ENCODE measurements at places on chromosomes 1 and 21.

DNA sequence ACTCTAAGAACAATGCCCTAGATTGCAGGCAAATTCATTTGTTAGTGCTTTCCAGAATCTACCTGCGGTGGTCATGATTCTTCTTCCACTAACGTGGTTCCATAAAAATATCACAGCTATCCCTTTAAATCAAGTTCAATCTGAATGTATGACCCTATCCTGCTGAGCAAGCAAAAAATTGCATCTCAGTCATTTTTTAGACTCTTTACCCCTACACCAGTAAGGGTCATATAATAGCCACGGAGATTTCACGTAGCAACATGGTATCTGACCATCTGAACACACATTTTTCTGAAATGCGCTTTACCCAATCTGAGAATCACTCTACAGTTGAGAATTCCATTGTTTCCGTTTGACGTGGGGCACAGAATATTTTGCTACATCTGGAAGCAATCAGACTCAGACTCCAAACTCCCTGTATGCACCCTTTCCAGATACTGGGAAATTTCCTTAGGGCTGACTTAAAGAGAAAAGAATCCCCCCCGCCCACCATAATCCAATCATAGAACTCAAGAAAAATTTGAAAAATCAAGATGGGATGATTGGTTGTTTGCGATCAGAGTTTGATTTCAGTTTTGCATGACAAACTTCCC, 699.2 kb upstream of the ZP4 start:
- no peak for DNase-seq

- peak; percentile 51 for DNase-seq
Measured at GRCh38 chr21:33901412-33902288, 14.0 kb downstream of the ATP5PO start.

- DNase-seq, result no peak
Measured at GRCh38 chr21:31479714-31480113, 135.7 kb upstream of the TIAM1 start.

GRCh38 chr1:65844296-65844695, 51.6 kb downstream of the PDE4B start:
- DNase-seq, result no peak

GRCh38 chr1:17984583-17984982, 123.0 kb upstream of the IGSF21 start:
- DNase-seq, result peak; percentile 68

DNA sequence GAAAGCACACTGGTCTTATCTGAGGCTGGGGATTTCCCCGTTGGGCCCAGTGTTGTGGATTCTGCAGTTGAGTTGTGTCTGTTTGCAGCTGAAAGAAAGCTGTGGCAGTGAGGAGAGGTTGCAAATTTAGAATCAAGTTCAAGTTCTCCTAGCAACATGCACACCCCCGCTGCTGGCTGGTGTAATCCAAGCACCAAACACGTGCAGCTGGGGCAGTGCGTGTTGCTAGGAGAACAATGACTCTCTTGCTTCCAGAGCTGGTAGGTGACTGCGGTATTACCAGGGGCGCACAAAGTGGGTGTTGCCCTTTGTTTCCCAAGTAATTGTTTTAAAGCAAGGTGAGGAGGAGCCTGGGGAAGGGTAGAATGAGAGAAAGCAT, 91.5 kb downstream of the IER5 start:
- peak; percentile 50 for DNase-seq

DNA sequence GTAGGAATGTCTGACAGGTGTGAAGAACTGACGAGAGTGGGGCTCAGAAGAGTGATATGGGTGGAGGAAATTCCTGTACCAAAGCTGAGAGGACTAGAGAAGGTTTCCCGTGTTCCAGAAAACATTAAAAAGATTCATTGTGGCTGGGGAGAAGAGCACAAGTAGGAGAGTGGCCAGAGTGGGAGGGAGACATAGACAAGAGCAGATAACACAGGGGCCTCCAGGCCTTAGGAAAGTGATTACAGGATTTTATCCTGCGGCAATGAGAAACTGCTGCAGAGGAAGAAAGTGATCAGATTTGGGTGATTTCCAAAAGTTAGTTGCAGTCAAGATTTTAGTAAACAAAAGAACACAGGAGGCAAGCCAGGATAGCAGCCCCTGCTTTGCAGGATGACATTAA, 7.9 kb downstream of the C8B start:
- no peak for DNase-seq

GRCh38 chr1:62732331-62732730, 44.1 kb upstream of the DOCK7 start:
- no peak for DNase-seq

GRCh38 chr1:168157638-168158037, 20.9 kb upstream of the GPR161 start:
- DNase-seq, result no peak

GRCh38 chr1:14298806-14299205, 299.7 kb upstream of the KAZN start:
- no peak for DNase-seq

- no peak for DNase-seq
Measured at GRCh38 chr1:75529488-75529887, 81.4 kb downstream of the SLC44A5 start.

DNA sequence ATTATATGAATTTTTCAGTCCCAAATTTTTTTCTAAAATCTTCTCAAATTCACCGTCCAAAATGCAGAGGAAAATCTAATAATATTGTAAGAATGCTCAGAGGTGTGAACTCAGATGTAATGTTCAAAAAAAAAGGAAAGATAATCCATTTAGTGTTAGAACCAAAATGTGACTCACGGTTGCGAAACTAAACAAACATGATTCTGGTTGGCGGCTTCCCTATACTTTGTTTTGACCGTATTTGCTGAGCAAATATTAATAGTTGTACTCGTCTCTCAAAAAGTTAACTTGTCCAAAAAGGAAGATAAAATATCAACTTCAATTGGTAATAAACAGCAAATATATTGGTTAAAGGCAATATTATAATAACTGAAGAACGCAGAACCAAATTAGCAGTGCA, 34.4 kb downstream of the ZSWIM5 start:
- no peak for DNase-seq

GRCh38 chr1:241869022-241869421, 21.0 kb downstream of the EXO1 start:
- DNase-seq, result no peak

- DNase-seq, result peak; percentile 43
Measured at GRCh38 chr21:35529171-35529863, 480.2 kb upstream of the RUNX1 start.

GRCh38 chr1:230643908-230644307, 1.6 kb downstream of the COG2 start:
- peak; percentile 65 for DNase-seq

DNA sequence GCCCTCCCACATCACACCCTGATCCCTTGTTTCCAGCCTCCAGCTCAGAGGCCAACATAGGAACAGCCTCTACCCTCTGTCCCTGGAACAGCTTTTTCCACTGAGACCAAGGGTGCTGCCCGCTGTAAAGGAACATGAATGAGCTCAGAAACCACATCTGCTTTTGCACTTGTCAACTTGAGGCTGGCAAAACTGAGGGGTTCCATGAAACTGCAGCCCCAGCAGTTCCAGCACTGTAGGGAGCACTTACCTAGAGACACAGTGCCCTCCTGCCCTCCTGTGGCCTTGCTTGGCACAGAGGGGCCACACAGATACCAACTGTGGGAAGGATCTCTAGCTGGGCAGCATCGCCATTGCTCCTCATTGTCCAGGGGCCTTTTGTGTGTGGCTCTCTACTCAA, 51.7 kb downstream of the ITPKB start:
- DNase-seq, result peak; percentile 76

GRCh38 chr1:112806090-112806642, 91.0 kb upstream of the PPM1J start:
- DNase-seq, result no peak

- no peak for DNase-seq
Measured at GRCh38 chr1:16018749-16019643, 1.2 kb upstream of the HSPB7 start.

DNA sequence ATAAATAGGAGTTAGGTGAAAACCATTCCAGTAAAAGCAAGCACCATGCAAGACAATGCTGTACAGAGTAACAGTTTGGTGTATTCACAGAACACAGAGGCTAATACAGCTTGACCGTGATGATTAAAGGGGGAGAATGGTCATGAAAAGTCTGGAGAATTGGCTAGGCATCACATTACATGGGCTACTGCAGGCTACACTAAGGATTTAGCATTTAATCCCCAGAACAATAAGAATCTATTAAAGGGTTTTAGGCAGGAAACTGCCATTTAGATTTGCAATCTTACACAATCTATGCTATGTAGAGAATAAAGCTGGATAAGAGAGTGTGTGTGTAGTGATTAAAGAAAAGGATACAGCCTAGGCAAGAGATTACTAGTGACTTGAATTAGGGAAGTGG, 30.6 kb downstream of the HFM1 start:
- DNase-seq, result no peak

- DNase-seq, result peak; percentile 37
Measured at GRCh38 chr1:11485191-11485590, 6.2 kb downstream of the DISP3 start.

GRCh38 chr1:39625462-39626273, 13.8 kb downstream of the HEYL start:
- no peak for DNase-seq

- no peak for DNase-seq
Measured at GRCh38 chr1:30330644-30331043, 392.7 kb downstream of the MATN1 start.

DNA sequence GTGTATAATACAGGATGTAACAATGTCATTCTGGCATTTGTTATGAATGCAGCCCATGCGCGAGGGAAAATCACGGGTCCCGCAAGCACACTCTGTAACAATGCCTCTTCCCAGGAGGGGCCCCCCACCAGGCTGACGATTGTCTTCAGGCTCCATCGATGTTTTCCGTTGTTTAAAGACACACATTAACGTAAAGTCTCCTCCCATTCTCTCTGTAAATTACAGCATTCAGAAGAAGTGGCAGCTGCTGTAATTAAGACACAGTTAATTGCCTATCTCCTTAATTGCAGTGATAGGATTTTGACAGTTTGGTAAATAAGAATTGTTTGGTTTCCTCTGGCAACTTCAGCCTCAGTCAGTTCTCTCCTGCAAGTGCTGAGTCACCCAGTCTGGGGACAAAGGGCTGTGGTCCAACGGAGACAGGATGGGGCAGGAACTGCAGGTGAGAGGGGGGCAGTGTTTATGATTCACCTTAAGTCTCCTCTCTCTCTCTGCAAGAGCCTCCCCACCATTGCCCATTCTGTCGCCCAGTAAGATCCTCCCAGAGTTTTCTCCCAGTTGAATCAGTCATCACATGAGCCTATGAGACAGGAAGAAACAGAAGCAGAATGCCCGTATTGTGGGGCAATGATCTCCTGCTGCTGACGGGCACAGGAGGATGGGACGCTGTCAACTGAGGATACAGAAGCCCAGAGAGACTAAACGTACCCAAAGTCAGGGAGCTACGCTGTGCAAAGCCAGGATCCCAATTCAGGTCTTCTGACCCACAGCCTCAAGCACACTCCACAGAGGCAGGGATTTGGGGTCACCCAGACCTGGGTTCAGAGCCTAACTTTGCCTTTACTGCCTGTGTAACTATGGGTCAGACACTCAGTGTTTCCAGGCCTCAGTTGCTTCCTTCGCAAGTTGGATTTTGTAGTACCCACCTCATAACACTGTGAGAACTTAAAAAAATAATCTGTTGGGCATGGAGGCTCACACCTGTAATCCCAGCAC, 110.0 kb downstream of the ADSS2 start:
- peak; percentile 39 for DNase-seq

GRCh38 chr1:7733276-7733675, 37.8 kb upstream of the VAMP3 start:
- DNase-seq, result no peak

GRCh38 chr1:87307931-87308330, 20.7 kb upstream of the LMO4 start:
- no peak for DNase-seq

DNA sequence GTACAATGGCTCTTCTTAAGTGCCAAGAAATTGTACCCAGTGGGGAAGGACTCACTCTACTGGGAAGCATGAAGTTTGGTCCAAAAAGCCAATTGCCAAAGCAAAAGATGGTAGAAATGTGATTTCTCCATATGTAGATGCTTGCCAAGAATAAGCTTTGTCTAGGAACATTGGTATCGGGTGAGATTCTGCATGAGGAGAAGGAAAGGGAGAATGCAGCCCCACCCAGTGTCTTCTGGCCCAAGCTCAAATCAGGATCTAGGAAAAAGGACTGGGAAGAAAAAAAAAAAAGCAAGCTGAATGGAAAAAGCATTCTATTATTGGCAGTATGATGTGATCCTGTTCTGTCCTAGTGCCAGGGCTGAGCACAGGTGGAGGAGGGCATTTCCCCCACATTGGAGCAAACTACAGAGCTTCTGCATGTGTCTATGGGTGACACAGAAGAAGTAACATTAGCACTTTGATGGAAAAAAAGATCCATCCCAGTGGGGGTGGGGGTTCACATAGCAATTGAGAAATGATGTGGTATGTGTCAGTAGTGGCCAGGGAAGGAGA, 226.6 kb downstream of the KCNH1 start:
- DNase-seq, result no peak

DNA sequence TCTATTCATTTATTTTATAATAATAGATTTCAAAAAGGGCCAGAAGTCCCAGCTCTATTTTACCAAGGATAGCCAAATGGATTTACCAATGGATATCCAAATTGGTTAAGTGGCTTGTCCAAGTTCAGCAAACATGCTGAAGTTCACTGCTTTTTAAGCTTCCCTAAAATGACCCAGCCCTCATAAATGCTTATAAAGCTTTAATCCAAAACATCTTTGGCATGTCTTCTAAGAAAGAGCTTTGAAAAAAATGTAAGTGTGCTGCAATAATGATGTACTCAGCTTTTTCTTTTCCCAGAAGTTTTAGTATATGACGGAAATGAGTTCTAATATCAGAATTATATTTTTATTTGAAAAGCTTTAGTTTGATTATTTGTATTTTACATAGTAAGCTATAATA, 451.5 kb upstream of the ADAMTS5 start:
- no peak for DNase-seq

DNA sequence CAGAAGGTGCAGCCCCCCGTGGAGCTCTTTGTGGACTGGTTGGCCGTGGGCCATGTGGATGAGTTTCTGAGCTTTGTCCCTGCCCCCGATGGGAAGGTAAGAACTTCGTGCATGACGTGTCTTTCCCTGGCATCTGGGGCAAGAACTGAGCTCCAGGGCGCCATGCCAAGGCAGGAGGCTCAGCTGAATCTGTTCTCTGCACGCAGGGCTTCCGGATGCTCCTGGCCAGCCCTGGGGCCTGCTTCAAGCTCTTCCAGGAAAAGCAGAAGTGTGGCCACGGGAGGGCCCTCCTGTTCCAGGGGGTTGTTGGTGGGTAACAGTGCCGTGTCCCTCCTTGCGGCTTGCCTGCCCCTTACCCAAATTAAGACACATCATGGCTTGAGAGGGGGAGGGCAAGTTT, 27.7 kb downstream of the PADI3 start:
- DNase-seq, result peak; percentile 79

DNA sequence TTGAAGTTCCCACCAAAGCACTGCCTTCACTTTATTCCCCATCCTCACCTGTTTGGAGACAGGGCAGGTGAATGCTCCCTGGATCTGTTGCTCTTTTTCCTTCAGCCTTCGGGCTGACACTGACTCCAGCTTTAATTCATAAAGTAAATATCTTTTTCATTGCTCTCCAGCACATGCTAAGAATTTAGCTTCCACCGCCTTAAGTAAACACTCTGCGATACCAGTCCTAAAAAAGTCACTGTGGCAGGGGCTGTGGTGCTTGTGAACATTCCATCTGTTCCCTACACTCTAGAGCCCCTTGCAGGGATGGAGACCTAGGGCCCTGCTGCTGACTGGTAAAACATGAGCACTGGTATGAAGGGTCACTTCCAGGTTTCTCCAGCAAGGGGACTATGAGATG, 896 bp upstream of the PLA2G2A start:
- no peak for DNase-seq
